ENCODE measurements at places on chromosomes 2 and 18. TPM values are rescaled to one million over a fixed set of nuclear protein-coding genes. Genes with fewer than 3 reads are reported as not detected.

SMC6 gene
- total RNA-seq, result 16.0 TPM

KCNG2 gene
- not detected for total RNA-seq

PSMA8 gene
- total RNA-seq, result 0.35 TPM

LGALSL gene
- total RNA-seq, result 0.59 TPM

HOXD12 gene
- total RNA-seq, result not detected

C2orf92 gene
- 24.1 TPM for total RNA-seq

SPR gene
- not detected for total RNA-seq

SERTAD2 gene
- total RNA-seq, result 30.6 TPM

KLHL29 gene
- 2.5 TPM for total RNA-seq

GAD1 gene
- total RNA-seq, result 0.09 TPM

MAL gene
- 179 TPM for total RNA-seq

CARF gene
- 17.0 TPM for total RNA-seq

NPAS2 gene
- 5.2 TPM for total RNA-seq

CIB4 gene
- total RNA-seq, result not detected

TRAK2 gene
- total RNA-seq, result 44.1 TPM

SMAD7 gene
- total RNA-seq, result 138 TPM

MDH1B gene
- total RNA-seq, result 0.33 TPM

CFAP65 gene
- total RNA-seq, result not detected

SLC5A7 gene
- not detected for total RNA-seq

STK11IP gene
- 25.9 TPM for total RNA-seq

MYCN gene
- 1.3 TPM for total RNA-seq

PROC gene
- not detected for total RNA-seq

FAM110C gene
- 0.35 TPM for total RNA-seq

C2orf42 gene
- 45.9 TPM for total RNA-seq

CHST9 gene
- total RNA-seq, result not detected

CCDC138 gene
- 6.6 TPM for total RNA-seq

QPCT gene
- total RNA-seq, result 3.1 TPM

HSBP1L1 gene
- 17.3 TPM for total RNA-seq

EN1 gene
- not detected for total RNA-seq

HOXD3 gene
- total RNA-seq, result not detected

DPYSL5 gene
- not detected for total RNA-seq

FAM136A gene
- total RNA-seq, result 34.5 TPM

ARHGAP25 gene
- total RNA-seq, result 115 TPM

CCDC148 gene
- not detected for total RNA-seq

PLB1 gene
- 1.6 TPM for total RNA-seq

CDH2 gene
- 0.41 TPM for total RNA-seq

OSBPL6 gene
- total RNA-seq, result 0.38 TPM

TANK gene
- 68.2 TPM for total RNA-seq

TTC39C gene
- 151 TPM for total RNA-seq

MOGAT1 gene
- not detected for total RNA-seq

LHCGR gene
- total RNA-seq, result not detected

TRIM54 gene
- not detected for total RNA-seq
